CD4-positive, alpha-beta T cell treated with Interleukin-21 for 1 hour (primary cell): ENCODE measurements at places on chromosomes 1 and 21.

GRCh38 chr1:208089149-208089548, 155.0 kb downstream of the PLXNA2 start:
- no peak for DNase-seq

DNA sequence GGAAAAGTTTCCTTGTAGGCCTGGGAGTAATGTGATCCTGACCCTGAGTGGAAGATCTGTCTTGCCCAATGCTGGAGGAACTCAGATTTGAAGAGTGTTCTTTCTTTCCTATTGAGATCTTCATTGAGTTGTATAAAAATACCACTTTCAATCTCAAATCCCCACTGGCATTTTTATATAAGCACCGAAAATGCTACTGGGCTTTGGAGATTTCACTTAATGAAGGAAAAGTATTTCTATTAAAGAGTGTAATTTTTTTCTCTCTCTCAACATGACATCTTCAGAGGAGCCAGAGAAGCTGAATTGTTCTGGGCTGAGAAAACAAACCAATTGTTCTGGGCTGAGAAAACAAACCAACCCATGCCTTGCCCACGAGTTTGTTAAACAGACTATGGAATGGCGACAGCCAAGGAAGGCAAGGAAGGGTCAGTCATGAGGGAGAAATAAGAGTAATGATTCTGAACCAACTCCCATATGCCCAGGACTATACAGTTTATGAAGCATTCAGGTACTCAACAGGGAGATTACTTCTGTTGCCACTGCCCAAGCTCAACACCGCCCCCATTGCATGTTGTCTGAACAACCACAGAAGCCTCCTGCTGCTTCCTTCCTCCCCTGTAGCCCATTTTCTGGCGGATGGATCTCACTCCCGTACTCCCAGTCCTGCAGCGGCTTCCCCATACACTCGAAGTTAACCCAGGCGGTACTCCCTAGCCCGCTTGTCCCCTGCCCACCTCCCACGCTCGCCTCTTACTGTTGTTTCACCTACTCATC, 103.2 kb downstream of the BEND5 start:
- no peak for DNase-seq

- DNase-seq: no peak
These were observed 143.1 kb downstream of the TPR start for GRCh38 chr1:186231861-186232436.

DNA sequence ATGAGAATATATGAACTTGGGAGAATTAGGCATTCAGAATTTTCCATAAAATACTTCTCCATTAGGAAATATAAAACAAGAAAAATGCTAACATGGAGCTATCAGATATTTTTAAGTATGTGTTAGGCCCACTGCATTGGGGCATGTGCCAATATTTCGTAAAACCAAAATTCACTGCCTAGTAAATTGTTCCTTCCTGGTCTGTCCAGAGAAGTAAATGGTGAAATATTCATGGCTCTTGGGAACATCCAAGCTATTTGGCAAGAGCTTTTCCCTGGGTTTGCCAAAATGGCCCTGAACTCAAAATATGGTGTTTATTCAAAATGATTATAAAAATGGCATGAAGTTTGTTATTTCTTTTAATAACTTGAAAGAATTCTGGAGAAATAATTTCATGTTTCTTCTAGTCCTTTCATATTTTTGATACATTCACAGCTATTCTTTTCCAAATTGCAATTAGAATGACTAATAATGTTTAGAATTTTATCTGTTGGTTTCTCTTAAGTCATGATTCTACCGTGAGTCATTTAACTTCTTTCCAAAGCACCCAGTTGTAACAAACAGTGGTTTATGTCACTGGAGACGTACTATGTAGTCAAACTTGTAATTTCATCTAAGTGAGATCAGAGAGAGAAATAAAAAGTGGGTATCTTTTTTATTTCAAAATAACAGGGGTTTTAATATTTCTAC, 25.7 kb upstream of the SLC19A2 start:
- no peak for DNase-seq

GRCh38 chr1:157117527-157118057, 18.0 kb upstream of the ETV3L start:
- no peak for DNase-seq
